ENCODE measurements at places on chromosomes 12 and 14.

- no peak for DNase-seq
These were observed 180.8 kb upstream of the DIO3 start for GRCh38 chr14:101380512-101380911.

DNA sequence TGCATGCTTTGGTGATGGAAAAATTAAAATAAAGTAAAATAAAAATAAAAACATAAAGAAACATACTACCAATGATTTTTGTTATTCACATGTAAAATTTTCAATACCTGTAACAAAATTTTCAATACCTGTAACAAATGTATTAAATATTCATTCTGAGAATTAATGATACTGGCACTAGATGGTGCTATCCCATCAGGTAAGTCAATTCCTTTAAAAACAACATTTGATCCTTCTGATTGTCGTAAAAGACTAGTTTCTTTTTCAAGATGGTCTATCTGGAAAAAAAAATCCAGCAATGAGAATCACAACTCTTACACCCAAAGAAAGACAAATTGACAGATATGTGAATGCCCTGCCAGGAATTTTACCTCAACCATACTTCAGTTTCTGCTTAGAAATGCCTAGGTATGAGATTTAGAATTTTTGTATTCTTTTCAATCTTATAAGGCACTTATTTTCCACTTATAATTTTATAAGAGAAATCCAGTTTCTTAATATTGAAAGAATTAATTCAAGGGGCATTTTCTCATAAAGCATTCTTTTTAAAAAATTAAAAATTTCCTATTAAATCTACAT is 30.7 kb downstream of the CEP290 start:
- DNase-seq = peak; percentile 29

- DNase-seq = peak; percentile 51
These were observed 4.3 kb downstream of the TM7SF3 start for GRCh38 chr12:27009881-27010301.

DNA sequence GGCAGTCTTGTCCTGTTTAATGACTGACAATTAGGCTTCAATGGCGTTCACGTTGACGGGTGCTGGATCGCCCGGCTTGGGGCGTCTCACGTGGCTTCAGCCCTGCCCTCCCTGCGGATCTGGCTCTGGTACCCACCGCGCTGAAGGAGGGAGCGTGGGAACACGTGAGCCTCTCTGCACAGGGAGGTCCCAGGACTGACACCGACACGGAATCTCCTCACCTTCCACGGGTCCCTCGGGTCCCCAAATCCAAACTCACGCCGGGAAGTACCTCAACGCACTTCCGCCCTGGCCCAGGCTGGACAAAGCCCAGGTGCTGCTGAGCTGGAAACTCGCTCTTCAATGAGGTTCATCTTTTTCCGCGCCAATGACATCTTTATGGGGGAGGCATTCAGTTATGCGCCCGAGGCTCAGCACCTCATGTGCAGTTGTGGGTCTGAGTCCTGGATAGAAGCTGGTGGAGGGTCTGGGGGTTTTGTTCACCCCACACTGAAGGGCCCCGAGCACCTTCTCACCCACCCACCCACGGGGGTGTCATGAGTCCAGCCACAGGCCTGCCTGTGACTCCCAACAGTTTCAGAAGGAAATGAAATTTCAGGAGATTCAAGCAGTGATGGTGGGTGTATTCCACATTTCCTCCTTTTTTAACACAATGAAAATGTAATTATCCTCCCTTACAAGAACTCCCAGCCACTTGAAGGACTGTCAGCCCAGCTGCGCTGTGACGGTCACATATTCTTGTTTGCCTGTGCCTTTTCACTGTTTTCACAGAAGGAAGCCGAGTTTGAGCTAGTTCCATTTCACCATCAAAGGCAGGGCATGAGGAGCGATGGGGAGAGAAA is 251.7 kb upstream of the SFSWAP start:
- DNase-seq = no peak

- DNase-seq = no peak
These were observed 885.8 kb upstream of the TMEM132C start for GRCh38 chr12:127381043-127381668.

GRCh38 chr14:97506626-97507025 is 709.4 kb downstream of the VRK1 start:
- no peak for DNase-seq

DNA sequence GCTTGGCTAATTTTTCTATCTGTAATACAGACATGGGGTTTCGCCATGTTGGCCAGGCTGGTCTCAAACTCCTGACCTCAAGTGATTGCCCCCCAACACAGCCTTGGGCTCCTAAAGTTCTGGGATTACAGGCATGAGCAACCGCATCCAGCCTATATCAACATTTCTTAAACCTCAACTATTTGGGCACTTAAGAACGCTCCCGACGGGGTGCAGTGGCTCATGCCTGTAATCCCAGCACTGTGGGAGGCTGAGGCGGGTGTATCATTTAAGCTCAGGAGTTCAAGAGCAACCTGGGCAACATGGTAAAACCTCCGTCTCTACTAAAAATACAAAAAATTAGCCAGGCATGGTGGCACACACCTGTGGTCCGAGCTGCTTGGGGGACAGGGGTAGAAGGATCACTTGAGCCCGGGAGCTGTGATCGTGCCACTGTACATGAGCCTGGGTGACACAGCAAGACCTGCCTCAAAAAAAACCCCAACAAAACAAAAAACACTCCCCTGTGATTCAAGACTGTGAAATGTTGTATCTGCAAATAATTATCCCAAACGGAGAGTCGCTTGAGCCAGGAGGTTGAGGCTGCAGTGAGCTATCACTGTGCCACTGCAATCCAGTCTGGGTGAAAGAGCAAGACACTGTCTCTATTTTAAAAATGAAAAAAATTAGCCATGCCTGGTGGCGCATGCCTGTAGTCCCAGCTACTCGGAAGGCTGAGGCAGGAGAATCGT is 21.5 kb downstream of the PPTC7 start:
- no peak for DNase-seq

- no peak for DNase-seq
These were observed 32.8 kb downstream of the UBE3B start for GRCh38 chr12:109510196-109510595.

- no peak for DNase-seq
These were observed 186.1 kb upstream of the EEA1 start for GRCh38 chr12:93115198-93115601.

DNA sequence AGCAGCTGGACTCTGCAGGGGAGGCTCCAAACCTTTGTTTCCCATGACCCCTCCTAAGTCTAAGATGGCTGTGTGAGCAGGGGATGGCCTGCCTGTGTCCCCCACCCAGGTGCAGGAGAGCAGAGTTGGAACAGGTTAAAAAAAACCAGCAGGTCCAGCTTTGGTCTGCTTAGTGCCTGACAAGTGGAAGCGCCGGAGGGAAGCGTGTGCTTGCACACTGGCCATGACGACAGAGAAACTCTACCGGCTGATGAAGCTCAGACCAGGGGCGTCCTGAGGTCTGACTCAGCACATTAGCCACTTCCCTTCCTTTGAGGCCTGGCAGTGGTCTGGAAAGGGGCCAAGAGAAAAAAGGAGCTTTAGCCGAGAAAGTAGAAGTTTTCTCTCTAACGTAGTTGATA is 280.1 kb downstream of the VRK1 start:
- DNase-seq = peak; percentile 84

DNA sequence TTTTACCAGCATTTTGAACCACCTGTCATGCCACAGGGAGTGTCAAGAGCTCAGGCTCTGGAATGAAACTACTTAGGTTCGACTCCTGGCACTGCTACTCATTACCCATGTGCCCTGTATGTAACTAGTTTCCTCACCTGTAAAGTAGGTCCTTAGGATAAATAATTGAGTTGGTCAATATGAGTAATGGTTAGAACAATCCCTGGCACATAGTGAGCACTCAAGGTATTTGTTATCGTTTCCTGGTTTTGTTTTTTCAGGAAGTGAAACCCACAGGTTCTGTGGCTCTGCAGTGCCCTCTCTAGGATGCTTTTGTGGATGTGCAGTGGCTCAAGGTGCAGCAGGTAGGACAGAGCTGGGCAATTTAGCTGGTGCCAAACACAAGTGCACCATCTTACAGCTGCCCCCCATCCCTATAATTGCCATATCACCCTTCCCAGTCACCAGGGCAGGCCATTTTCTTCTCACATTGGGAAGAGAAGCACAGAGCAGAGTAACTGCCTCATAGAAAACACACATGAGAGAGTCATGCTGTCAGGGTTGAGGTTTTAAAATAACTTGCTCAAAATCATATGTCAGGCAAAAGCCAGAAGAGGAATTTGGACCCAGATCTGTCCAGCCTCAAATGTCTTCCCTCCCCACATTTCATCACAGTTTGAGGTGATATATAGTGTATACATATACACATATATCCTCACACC is 297.5 kb downstream of the RPAP3 start:
- DNase-seq = no peak

DNA sequence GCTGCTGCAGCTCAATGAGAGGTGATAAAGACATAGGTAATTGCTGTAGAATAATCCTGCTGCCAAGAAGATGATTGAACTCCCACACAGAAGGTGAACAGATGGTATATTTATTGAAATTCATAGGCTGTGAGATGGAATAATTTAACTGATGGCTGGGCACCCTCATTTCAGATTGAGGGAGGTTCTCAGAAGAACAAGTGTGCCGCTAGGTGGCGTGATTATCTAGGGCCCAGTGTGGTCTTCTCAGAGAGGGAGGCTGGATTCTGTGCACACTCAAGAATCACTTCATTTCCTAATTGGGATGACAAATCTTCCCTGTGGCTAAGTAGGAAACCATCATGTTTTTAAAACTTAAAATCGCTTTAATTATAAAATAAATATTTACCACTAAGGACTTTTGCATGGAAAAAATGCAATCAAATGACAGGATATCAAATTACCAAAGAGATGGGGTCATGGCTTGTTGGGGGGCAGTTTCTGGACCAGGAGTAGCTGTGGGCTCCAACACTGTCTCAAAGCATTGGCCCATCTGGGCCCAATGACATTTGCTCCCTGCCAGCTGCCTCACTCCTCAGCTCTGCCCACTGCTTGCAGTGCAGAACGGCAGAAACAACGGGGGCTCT is 132.3 kb downstream of the SNAPC1 start:
- DNase-seq = peak; percentile 6

DNA sequence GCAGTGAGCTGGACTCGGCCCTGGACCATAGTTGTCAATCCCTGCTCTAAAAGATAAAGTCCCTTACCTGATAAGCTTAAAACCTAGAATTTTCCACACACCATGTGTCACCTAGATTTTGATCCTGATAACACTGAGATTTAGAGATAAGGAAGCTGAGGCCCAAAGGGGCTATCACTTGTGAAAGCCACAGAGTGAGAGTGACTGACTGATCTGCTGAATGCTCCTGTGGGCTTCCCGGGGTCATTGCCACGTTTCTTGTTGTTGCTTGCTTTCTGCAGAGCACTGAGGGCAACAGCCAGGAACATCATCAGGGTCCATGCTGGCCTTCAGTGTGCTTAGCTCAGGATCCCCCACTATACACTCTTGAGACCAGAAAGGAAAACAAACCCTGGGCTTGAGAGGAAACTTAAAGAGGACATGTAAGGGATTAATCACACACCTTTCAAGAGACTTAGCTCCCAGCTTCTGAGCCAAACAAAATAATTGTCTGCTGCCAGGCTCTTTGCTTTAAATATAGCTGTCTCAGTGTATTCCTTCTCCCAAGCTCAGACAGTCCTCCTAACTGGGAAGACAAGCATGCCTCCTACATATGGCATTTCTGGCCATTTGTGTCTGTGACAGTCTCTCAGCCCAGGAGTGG is 82.6 kb upstream of the ARHGAP5 start:
- no peak for DNase-seq

DNA sequence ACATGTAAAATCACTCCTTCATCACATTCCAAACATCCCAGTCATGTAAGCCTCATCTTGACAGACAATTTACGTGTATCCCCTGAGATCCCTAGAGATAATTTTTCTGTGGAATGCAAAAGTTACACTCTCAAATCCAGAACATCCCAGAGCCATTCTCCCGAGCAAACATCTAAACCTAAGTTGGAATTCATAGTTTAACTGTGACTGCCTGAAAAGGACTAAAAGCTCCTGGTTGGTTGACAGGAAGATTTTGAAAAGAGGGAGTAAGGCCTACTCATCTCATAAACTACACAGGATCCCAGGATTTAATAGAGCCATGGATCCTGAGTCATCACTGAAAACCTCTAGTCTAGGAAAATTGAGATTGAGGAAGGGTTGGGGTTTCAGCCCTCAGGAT is 123.6 kb downstream of the SCN8A start:
- DNase-seq = no peak

GRCh38 chr12:114403011-114403689 is 2.8 kb downstream of the TBX5 start:
- DNase-seq = no peak

DNA sequence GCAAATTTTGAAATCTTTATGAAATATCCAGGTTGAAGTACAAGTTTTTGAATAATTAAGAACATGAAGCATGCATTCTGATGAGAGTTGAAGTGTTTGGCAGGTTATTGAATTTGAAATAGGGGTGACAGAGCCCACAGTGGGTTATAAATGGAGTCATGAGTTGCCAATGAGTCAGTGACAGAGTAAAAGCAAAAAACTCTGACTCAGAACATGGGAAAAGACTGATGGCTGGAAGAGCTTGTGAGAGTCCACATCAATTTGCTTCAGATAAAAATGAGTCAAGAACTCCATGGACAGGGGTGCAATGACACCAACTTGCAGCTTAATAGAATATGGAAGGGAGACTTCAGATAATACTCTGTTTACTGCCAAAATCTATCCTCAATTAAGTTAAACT is 105.3 kb downstream of the SLC6A15 start:
- DNase-seq = no peak

- DNase-seq = no peak
These were observed 7.3 kb downstream of the HELB start for GRCh38 chr12:66309606-66310005.

DNA sequence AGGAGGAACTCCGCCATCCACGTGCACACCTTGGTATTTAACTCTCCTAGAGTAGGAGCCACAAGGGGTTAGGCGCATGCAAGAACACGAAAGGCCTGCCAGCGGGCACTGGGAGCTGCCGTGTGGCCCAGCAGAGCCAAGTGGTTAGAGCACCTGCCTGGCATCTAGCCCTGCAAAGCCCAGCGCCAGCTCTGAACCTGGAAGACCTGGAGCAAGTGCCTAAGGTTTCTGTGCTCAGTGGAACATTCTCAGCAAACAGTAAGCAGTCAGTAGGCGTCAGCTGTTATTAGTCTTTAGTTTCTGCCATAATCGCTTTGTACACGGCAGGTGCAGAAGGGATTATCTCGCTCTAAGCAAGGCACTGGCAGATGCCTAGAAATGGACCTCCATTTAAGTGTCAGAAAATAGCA is 55.4 kb downstream of the SETD3 start:
- no peak for DNase-seq

- no peak for DNase-seq
These were observed 17.3 kb downstream of the KCNK10 start for GRCh38 chr14:88305528-88306322.
